ENCODE measurements at places on chromosomes 3 and 15.

GRCh38 chr15:35208353-35208752, 123.3 kb upstream of the NANOGP8 start:
- DNase-seq: no peak

DNA sequence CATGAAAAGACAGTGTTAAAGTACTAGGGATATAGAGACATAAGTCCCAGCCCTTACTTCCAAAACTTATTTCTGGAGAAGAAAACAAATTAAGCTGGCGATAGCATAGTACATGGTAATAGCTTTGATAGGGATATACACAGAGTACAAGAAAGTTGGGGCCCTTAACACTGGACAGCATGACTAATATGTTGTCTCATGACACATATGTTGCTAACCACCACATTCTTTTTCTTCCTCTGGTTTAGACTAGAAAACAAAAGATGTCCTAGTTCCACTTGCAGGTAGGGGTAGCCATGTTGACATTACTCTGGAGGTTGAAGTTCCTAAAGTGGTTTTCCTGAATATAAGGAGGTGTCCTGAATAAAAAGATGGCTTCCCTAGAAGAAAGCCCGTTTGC, 75.3 kb downstream of the RFX7 start:
- DNase-seq: no peak

DNA sequence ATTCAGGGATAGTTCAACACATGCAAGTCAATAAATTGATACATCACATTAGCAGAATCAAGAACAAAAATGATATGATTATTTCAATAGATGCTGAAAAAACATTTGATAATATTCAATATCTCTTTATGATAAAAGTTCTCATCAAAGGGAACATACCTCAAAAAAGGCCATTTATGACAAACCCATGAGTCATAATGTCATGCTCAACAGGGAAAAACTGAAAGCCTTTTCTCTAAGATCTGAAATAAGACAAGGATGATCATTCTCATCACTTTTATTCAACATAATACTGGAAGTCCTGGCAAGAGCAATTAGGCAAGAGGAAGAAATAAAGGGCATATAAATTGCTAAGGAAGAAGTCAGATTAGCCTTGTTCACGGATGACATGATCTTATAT, 54.1 kb upstream of the TMEM158 start:
- DNase-seq: no peak

GRCh38 chr15:63089260-63090043, 32.2 kb upstream of the LACTB start:
- DNase-seq: no peak

GRCh38 chr3:8931342-8931741, 31.9 kb downstream of the RAD18 start:
- no peak for DNase-seq

DNA sequence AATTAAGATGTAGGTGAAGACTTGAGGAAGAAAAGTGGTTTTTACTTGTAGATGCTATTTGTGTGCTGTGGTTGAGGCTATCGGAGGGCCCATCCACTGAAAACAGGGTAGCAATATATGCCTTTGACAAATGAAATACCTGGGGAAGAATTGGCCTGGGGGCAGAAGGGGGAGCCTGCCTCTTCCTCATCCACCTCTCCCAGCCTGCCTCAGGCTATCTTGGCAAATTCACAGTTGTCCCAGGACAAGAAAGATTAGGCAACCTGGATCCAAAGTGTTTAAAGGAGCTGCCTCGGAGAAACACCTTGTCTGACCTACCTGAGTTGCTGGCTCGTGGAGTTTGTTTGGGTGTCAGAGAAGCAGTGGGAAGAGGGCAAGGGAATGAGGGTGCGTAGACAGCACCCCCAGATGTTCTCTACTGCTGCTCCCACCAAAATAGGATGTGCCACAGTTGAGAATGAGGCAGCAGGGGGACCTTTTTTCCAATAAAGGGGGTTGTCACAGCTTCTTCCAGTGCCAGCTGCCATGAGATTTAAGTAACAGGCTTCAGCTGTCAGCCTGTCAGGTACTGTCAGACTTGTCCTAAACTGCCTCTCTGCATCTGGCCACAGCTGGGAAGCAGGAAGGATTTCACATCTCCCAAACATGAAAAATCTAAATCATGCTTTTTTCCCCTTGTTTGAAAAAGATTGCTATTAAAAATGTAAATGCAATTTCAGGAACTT, 9.2 kb downstream of the PLEKHO2 start:
- no peak for DNase-seq

GRCh38 chr3:135140591-135140990, 345.5 kb downstream of the EPHB1 start:
- DNase-seq: no peak

DNA sequence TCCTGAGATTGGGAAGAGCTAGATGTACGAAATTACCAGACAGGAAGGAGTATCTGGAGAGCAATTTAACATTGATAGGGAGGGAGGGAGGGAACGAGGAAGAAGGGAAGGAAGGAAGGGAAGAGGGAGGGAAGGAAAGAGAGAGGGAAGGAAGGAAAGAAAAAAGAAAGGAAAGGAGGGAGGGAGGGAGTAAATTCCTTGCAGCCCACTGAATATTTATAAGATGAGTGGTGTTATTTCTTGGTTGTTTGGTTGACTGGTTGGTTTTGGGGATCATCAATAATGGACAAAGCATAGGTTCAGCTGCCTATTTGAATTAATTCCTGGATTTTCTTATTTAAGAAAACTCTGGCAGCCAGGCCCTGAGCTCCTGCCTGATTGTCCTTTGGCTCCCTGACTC, 15.5 kb upstream of the TSEN2 start:
- DNase-seq: no peak

- no peak for DNase-seq
These were observed 79.0 kb downstream of the SEMA6D start for GRCh38 chr15:47796339-47796738.

DNA sequence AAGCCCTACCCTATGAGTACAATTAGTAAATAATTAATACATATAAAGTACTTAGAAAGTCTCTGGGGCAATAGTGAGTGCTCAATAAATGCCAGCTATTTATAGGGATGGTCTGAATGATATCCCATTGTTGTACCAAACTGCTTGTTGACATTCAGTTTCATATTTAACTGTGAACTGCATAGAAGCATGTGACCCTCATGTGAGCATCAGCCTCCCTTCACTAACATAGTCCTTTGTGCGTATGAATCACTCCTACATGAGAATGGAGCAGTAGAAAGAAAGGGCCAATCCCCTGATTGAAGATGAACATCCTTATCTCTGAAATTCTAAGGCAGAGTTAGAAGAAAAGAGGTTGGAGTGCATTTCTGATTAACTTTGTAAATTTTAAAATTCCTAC, 68.7 kb upstream of the ATP10A start:
- DNase-seq: no peak

DNA sequence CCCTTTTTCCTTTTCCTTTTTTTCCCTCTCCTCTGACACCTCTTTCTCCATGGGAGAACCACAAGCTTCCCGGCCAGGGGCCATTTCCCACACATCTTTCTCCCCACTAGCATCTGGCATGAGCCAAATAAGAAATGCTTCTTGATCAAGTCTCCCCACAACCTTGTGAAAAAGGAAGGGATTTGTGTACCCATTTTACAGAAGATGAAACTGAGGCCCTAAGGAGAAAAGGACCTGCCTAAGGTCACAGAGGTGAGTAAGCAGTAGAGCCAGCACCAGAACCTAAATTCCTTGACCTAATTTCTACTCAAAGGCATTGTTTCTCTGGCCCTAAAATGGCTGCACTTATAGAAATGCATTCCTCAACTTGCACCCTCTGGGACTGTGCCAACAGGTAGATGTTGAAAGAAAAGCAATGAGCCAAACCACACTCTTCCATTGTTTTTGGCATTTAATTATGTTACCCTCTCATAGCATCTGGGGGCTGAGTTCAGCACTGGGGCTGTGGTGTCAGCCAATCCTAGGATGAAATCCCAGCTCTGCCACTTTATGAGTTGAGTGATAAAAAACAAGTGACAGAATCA, 81.7 kb upstream of the TLE3 start:
- no peak for DNase-seq

- no peak for DNase-seq
These were observed 252.7 kb downstream of the TJP1 start for GRCh38 chr15:29569533-29570092.

DNA sequence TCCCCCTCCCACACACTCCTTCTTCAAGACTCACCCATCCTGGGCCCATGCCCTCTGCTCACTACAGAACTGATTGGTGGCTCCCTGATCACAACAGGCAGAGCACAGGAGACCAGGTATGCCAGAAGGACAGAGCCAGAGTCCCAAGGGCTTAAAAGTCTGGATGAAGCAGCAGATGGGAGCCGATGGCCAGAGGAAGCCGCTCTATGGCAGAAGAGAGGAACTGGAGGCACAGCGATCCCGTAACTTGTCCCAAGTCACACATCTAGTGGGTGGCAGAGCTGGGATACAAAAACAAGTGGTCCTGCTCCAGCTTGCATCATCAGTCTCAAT, 20.7 kb downstream of the ITGA11 start:
- no peak for DNase-seq

- DNase-seq: no peak
These were observed 459.7 kb upstream of the EPHA6 start for GRCh38 chr3:96354742-96355141.

- DNase-seq: no peak
These were observed 138.9 kb downstream of the GREM1 start for GRCh38 chr15:32856753-32857152.

- no peak for DNase-seq
These were observed 30.7 kb upstream of the ANPEP start for GRCh38 chr15:89845305-89845893.

GRCh38 chr3:162072656-162073164, 576.1 kb downstream of the OTOL1 start:
- no peak for DNase-seq

DNA sequence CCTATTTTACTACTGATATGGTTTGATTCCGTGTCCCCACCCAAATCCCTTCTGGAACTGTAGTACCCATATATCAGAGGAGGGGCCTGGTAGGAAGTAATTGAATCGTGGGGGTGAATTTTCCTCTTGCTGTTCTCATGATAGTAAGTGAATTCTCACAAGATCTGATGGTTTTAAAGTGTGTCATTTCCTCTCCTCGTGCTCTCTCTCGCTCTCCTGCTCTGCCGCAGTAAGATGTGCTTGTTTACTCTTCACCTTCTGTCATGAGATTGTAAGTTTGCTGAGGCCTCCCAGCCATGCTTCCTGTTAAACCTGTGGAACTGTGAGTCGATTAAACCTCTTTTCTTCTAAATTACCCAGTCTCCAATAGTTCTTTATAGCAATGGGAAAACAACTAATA, 81.2 kb upstream of the ZBTB20 start:
- no peak for DNase-seq

DNA sequence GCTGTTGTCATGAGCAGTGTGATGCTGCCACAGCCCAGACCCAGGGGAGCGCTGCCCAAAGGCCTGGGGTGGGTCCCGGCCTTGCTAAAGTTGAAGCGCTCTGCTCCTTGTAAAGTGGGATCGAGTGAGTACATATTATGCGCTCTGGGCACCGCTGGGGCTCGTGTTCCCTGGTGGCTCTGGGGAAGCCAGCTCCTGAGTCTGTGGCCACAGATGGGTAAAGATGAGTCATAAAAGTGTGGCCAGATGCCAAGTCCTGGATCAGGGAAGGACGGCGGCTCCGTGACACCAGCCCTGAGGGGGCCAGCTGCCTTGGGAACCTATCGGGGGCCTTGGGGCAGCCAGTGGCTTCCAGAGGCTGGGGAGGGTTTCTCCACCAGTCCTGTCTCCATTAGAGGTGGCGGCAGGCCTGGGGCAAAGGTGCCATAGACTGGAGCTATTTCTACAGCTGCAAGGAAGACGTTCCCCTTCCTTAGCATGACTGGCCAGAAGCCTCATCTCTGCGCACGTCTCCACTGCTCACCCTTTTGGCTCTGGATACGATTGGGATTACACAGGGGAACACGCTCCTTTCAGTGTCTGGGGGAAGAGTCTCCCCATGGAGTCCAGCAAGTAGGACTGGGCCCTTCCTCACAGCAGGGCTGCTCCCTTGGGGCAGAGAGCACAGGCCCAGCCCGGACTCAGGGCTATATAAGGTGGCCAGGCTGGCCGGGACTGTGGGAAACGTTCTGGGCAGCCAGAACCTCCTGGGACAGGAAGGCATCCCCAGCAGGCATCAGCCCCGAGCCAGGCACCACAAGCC, 1.2 kb upstream of the ITIH4 start:
- DNase-seq: no peak

- DNase-seq: no peak
These were observed 4.2 kb downstream of the FURIN start for GRCh38 chr15:90872486-90873184.

DNA sequence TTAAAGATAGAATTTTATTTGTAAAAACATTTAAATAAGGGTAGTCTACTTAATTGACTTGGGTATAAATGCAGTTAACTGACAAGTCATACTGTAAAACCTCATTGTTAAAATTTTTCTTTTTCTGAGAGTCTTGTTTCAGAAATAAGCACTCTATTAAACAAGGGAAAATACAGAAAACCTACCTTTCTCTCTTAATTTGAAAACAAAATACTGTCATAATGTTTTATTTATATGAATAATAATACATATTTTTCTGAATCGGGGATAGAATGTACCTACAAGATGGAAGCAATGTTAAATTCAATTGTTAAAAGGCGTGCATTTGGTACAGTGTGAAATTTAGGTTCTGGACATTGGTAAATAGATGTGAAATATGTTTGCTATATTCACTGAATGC, 17.8 kb downstream of the ZIC1 start:
- DNase-seq: no peak

Data from hypothalamus (tissue), 51 donors.